ENCODE measurements at places on chromosomes 1 and 21.

DNA sequence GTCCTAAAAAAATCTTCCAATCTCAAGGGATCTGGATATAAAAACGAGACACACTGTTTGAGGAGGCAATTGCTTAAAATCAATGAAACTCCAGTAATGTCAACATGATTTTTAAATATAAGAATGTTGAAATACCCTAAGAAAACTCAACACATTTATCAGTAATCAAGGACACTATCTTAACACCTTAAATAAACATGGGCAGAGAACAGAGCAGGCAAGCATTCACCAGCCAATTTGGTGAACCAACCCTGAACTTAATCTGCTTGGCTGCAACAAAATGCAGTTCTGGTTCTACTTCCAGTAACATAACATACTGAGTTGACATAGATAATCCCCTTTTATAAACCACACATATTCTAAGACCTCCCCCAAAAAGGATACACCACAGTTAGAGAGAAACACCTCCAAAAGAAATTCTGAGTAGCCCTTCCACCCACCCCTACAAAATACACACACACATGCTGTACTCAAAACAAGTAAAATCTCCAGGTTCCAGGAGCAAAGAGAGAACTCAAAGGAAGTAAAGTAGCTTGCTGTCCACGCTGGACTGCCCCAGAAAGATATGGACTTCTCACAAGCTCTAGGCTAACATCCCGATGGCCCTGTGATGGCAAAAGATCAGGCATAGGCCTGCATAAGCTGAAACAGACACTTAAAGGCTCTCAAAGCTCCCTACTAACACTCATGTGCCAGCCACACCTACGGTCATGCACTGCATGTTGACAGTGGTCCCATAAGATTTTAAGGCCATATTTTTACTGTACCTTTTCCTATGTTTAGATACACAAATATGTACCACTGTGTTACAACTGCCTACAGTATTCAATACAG, 30.5 kb downstream of the TP53BP2 start:
- no peak for DNase-seq

GRCh38 chr1:7760245-7760644, 10.9 kb upstream of the VAMP3 start:
- DNase-seq: no peak

DNA sequence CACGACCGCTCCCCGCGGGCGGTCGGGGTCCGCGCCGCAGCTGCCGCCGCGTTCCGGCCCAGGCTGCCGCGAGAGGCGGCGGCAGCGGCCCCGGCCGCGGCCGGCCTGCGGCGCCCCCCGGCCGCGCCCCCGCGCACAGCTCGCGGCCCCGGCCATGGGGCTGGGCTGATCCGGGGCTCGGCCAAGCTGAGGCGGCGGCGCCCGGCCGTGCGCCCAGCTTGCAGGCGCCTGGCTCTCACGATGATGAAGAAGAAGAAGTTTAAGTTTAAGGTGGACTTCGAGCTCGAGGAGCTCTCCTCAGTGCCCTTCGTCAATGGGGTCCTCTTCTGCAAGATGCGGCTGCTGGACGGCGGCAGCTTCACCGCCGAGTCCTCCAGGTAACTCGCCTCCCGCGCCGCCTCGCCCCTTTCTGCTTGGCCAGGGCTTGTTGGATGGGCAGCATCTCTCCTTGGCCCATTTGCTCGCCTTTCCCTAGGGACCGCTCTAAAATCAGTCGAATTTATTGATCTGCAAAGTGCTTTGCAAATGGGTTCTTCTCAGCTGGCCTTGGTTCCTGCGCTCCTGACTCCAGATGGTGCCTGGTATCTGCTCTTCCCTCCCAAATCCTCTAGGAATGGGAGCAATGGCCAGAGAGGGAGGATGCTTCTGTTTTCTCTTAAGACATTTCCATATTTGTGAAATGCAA, 431 bp downstream of the EEIG2 start:
- peak; percentile 13 for DNase-seq

DNA sequence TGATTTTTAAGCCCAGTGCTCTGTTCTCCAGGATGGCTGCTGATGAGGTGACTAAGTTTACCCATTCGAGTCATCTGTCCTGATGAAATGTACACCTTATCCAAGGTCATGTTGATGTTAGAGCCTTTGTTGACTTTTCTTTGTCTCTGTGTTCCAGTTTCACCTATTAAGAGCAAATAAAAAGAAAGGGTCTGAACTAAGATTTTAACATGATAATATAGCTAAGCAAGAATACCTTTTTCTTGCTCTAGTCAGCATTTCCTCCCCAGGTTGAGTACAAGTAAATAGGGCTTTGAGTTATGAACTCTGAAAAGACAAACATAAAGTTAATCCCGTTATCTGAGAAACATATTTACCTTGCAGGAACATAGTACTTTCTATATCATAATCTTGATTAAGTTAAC, 52.1 kb upstream of the GPR88 start:
- no peak for DNase-seq

DNA sequence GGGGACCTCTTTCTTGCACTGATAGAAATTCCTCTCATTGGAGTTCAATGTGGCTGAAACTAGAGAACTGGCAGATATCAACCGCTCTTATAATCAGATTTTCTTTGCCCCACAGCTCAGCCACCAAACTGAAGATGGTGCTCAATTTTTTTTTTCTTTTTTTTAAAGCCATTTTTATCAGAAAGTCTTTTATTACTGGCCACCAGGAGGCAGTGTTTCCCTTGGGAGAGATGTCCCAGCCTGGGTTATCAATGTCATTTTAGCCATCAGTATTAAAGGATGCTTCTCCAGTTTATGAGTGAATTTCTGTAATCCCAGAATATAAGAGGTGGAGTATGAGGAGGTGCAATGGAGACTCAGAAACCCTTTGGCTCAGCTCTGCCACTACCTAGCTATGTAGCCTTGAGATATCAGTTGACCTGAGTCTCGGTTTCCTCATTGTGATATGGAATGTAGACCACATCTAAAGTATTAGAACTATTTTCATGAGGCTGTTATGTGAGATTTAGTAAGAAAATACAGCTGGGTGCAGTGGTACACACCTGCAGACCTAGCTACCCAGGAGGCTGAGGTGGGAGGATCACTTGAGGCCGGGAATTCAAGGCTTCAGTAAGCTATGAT, 27.6 kb downstream of the CD244 start:
- peak; percentile 33 for DNase-seq

DNA sequence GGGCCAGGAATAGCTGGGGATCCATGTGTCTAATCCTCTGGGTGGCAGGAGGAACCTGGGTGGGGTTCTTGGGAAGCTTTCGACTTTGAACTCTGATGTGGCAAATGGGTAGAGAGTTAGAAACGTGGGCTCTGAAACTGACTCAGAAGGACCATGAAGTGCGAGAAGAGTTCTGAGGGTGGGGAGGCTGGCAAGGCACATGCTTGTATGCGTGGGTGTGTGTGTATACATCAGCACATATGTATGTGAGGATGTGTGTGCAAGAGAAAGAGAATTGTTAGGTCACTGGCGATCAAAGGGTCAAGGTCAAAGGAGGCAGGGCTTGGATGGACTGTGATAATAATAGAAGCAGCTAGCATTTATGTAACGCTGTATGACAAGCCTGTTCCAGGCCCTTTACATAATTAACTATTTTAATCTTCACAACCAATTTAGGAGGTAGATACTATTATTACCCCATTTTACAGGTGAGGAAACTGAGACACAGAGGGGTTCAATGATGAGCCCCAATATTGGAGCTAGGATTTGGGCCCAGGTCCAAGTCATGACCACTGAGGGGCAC, 84.5 kb upstream of the POU3F1 start:
- DNase-seq: no peak

GRCh38 chr21:28216976-28217523, 775.6 kb downstream of the LTN1 start:
- no peak for DNase-seq

GRCh38 chr21:38139380-38140168, 117.2 kb upstream of the KCNJ15 start:
- DNase-seq: no peak

DNA sequence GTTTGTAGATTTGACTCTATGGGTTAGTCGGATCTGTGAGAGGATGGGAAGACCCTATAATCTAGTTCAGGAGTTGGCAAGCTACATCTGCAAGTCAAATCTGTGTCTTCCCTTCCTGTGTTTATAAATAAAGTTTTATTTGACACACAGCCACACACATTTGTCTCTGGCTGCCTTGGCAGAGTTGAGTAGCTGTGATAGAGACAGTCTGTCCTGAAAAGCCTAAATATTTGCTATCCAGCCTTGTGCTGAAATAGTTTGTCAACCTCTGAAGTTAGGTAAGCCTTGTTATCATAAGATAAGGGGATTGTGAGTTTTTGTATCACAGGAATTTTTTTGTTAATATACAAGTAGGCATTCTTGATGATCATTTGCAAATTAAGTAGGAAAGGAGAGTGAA, 136.8 kb downstream of the NOS1AP start:
- DNase-seq: no peak

- DNase-seq: no peak
Measured at GRCh38 chr1:30008998-30009657, 714.3 kb downstream of the MATN1 start.

DNA sequence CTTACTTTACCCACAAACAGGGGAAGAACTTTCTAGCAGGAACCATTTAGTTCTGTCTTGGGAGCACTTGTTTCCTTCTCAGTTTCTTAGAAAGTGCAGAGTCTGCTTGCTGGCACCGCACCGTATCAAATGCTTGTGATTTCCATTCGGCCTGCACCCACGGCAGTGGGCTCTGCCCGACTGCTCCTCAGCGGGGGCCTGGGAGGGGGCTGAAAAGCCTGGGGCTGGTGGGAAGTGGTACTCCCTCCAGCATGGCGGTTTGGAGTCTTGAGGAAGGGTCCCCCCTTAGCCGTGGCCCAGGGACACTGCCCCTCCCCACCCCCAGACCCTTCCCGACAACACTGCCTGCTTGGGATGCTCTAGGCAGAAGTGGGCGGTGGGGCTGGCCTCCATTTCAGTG, 57.0 kb downstream of the KIF26B start:
- no peak for DNase-seq

- DNase-seq: no peak
Measured at GRCh38 chr1:99139876-99140275, 124.4 kb upstream of the PLPPR4 start.

GRCh38 chr21:35075546-35075945, 26.4 kb upstream of the RUNX1 start:
- peak; percentile 69 for DNase-seq

GRCh38 chr1:58993403-58993802, 209.6 kb upstream of the JUN start:
- DNase-seq: no peak

GRCh38 chr1:115829947-115830346, 11.0 kb downstream of the NHLH2 start:
- DNase-seq: no peak

DNA sequence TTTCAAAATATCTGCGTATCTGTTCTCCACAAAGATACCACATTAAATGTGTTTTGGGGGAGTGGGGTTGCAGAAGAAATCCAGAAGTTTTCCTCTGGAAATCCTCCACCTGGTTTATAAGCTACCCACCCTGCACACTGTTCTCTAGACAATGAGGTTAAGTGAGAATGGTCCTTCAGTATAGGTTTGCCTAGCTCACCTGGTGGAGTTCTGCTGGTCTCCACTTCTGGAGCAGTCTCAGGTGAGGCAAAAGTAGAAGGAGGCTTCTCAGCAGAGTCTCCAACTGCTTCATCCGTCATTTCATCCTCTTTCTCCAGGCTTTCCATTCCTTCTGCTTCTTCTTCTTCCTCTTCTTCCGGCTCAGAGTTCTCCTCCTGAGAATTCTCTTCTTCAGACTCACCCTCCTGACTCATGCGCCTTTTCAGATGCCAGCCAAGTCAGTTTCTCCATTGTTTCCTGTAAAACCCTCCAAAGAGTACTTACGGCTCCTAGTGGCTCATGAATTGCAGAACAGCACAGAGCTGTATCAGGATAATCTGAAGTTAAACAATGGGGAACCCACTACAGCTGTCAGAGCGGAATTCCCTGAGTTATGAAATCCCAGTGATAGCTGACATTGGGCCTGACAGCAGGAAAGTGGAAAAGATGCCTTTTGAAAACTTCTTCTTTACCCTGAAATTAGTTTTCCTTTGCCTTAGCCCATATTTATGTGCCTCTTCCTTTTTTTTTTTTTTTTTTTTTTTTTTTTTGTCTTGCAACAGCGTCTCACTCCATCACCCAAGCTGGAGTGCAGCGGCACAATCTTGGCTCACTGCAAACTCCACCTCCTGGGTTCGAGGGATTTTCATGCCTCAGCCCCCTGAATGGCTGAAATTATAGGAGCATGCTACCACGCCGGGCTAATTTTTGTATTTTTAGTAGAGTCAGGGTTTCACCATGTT, 38.5 kb downstream of the MSTO1 start:
- DNase-seq: peak; percentile 89

- DNase-seq: no peak
Measured at GRCh38 chr1:205450448-205450847, 5.4 kb downstream of the BLACAT1 start.

DNA sequence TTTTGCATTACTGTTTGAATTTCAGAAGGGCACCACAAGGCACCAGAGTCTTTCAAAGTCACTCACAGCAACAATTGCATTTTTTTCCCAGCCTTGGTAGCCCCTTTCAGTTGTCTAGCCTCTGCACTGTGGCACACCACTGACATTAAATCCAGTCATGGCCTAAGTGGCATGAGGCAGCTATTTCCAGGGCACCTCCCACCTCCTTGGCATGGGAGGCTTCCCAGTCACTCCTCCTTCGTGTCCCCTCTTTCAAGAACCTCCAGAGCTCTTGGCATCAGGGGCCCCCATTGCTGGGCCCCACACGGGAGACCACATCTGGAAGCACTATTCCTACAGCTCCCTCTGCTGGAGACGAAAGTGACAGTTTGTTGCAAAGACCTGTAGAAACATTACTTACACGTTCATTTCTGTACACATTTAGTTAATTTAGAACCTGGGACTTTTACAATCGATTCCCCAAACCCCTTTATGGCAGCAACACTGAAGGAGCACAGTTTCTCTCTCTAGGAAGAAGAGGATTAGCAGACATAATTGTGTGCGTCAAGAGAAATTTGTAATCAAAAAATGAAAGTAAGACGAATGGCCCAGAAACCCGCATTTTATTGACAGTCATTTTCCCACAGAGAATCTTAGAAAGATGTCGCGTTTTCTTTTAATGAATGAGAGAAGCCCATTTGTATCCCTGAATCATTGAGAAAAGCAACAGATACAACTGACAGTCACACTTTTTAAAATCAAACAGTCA, 5.7 kb upstream of the CHD5 start:
- DNase-seq: peak; percentile 43
